K562 (cell line): ENCODE measurements at places on chromosomes 5 and 9.

- DNase-seq = no peak
Observed at GRCh38 chr5:107372723-107373450, 297.9 kb downstream of the EFNA5 start.

- no peak for DNase-seq
Observed at GRCh38 chr9:132006677-132007370, 72.8 kb downstream of the MED27 start.

GRCh38 chr5:142262683-142263082 is 62.1 kb downstream of the SPRY4 start:
- DNase-seq = no peak

DNA sequence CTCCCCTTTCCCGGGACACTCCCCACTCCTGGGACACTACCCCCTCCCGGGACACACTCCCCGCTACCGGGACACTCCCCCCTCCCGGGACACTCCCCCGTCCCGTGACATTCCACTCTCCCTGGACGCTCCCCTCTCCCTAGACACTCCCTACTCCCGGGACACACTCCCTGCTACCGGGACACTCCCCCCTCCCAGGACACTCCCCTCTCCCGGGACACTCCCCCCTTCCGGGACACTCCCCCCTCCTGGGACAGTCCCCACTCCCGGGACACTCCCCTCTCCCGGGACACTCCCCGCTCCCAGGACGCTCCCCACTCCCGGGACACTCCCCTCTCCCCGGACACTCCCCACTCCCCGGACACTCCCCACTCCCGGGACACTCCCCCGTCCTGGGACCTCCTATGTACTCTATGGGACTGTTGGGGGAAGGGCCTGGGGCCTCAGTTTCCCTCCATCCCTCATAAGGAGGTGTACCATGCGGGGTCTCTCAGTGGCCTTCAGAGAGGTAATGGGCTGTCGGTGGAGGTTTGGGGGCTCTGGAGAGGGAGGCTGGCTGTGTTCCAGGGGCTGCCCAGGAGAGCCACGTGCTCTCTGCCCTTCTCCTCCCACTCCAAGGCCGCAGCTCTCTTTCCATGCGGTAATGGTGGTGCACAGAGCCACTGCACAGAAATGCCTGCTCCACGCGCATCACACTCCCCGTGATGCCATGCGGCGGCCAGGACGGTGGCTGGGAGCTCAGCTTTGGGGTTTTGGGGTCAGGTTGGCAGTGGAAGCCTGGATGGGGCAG is 96.2 kb downstream of the RXRA start:
- no peak for DNase-seq

- no peak for DNase-seq
Observed at GRCh38 chr5:132417010-132417439, 47.5 kb downstream of the SLC22A5 start.

GRCh38 chr9:129567842-129568559 is 52.9 kb downstream of the C9orf50 start:
- DNase-seq = peak; percentile 59

DNA sequence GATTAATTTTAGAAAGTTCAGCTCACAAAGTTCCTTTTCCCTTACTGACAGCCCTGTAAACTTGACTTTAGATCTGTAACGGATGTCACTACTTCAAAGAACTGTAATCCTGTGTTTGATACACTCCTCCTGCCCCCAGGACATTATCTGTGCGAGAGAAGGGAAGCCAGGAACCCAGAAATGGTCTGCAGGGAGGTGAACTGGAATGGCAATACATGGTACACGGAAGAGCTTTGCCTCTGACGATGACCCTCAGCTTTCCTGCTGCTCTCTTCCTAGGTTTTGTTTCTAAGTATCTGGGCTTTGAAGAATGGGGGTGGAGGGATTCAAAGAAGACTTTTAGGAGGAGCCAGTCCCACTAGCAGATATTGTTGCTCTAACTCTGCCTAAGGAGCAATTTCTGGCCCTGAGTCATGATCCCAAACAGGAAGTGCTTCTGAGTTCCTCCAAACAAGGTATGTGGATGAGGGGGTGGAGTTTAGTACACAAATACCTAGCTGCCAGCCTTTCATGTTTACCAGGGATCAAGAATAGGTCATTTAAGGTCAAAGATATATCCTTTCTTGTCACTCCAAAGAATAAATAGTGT is 43.4 kb upstream of the TMC1 start:
- no peak for DNase-seq

GRCh38 chr5:180633283-180634177 is 15.9 kb downstream of the FLT4 start:
- DNase-seq = no peak

DNA sequence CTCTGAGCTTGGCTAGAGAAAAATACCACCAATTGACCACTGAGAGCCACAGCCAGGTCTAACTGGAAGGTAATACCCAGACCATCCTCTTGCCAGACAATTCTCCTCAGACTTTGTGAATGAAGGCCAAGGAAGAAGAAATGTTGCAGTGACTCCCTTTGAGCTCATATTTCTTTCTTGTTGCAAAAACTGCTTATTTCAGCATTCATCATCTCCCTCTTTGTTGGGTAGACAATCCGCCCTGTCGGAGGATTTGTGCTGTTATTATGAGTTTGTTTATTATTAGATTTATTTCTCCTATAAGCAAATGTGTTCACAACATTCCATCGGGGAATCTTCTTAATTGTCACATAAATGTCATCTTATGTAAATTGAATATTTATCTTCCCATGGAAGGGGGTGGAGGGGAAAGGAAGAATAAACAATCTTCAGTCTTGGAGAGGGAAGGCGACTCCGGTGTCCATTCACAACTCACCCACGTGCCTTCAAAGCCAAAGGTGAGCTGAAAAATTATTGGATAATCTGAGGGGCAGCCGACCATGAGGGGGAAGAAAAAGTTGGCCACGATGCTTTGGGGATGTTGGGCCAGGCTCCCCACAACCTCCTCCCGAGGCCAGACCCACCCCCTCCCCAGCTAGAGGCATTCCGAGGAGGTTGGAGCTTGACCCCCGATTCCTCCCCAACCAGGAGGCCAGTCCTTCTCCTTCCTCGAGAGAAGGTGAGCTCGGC is 1.8 kb upstream of the JADE2 start:
- DNase-seq = no peak

DNA sequence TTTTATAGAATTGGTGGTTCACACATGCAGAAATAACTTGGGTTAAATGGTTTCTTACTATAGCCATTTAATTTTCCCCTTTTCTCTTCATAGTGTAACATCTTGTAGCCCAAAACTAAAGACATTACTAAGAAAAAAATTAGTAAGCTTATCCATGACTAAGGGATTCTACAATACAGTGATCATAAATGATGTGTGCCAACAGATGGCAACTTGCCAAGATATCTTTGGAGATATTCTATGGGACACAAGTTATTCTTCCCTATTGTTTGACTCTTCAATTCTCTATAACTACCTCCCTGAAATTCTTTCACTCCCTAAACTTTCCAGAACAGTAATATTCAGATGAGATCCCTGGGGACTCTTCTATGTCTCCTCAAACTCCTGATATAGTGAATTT is 580.6 kb downstream of the PTPRD start:
- no peak for DNase-seq

DNA sequence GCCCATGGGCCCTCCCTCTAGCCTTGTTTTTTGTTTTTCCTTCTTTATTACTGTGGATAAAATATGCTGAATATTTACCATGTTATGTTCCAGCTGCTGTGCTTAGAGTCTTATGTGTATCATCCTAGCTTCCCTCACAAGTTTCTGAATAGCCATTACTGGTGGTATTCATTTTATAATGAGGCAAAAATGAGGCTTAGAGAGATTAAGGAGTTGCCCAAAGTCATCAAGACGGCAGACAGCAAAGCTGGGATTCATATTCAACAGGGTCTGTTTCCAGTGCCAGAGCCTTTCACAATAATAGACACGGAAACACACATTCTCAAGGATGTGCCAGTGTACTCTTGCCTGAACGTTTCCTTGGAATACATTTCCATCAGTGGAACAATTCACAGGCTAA is 258.1 kb downstream of the CTNND2 start:
- DNase-seq = no peak

- DNase-seq = no peak
Observed at GRCh38 chr9:80146466-80146865, 574.7 kb downstream of the TLE4 start.

- peak; percentile 12 for DNase-seq
Observed at GRCh38 chr9:3507395-3508077, 18.3 kb downstream of the RFX3 start.

DNA sequence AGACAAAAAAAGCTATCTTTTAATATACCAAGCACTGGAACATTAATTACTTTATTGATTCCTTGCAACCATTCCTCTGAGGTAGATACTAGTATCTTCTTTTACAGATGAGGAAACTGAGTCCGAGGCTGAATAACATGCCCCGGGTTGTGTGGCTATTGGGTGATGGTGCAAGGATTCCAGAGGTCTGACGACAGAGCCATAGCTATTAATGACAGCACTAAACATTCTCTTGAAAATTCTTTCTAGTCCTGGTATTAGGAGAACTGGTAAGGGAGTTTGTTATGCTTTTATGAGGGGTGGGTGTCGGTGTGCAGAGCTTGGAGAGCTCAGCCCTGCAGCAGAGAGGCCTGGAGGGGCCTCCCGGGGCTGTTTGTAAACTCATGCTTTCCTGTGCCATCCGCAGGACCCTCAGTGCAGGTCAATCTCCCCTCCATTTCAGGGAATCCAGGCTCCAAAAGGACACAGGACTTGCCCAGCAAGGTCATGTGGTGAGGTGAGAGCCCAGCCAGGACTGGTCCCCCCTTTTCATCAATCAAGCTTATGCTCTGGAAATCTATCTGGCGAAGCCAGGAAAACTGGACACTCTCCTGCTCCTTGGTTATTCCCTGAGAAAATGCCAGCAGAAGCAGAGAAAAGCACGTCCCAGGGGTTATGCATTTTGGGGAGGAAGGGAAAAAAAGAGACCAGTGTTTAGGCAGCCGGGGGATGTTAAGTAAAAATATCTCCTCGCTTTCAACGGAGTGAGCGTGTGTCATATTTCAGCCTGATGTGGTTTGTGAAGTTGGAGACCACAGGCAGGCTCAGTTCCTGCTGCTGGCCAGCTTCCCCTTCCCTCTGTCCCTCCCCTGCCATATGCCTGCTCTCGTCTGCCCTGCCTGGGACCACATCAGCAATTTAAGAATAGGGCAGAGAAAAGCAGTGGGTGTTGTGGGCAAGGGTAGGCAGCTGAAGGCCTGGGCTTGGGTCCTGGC is 3.7 kb downstream of the GSN start:
- DNase-seq = no peak

- no peak for DNase-seq
Observed at GRCh38 chr5:135120951-135121350, 86.9 kb upstream of the PITX1 start.

DNA sequence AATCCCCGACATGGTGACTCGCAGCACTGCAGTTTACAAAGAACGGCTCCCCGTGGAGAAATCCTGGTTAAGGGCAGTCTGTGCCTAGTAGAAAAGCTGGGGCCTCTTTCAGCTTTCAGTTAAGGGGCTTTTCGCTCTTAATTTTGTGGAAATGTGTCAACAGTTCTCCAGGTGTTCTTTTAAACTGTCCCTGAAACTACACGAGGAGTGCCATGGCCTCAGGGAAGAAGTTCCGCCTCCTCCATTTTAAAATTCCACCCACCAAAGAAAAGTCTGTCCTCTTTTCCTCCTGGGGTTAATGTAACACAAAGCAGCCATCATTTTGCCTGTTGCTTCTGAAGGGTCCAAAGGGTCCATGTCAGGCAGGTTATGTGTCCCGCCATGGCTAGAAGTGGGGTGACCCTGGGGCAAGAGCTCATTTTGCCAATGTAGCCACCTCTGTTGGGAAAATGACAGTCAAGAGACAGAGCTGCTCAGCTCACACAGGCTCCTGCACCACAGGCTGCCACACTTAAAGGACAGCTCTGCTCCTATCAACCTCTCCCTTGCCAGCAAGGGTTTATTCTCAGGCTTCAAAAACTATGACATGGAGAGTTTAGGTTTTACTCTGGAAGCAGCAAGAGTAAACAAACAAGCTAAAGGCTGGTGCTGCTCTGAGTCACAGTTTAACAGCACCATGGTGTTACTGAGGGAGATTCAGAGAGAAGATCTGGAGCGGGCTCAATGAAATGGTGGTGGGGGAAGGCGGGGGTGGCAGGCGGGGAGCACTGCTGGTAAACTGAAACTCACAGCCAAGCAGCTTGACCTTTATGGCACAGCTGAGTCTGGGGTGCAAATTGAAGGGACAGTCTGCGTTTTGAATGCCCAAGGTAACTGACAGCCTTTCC is 3.2 kb downstream of the WHRN start:
- DNase-seq = peak; percentile 46

GRCh38 chr9:121368138-121368522 is 1.9 kb downstream of the STOM start:
- DNase-seq = no peak

DNA sequence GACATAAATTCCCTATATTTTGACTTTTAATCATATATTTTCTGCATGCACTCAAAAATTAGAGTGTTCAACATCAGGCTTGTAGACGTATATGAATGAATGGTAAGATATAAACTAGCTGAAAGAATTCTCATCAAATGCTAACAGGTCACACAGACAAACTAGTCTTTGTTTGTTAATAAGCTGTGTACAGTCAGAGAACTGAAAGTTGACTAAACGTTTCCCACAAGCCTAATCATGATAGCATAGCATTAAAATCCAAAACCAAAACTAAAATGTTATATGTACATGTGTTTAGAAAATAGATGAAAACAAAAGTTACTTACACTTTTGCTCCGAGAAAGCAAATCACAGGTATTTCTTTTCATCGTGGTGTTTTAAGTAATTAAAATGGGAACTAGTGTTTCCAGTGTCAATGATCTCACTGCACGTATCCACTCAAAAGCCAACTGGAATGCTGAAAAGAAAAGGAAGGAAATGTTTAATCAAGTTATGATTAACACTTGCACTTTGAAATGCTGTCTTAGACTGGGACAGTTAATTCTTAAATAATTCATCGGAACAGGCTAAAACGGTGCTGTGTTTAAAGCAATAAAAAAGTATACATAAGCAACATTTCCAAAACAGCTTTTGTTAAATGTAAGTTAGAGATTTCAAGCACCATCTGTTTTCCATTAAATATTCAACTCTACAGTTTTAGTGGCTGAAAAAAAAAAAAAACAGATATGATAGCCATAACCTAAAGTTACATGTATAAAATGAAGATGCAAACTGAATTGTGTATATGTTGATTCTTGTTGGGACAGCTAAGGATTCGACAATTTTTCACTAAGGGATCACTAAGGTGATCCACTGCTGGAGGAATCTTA is 291.9 kb upstream of the PDE4D start:
- DNase-seq = no peak

- DNase-seq = no peak
Observed at GRCh38 chr5:135154197-135154596, 120.2 kb upstream of the PITX1 start.

DNA sequence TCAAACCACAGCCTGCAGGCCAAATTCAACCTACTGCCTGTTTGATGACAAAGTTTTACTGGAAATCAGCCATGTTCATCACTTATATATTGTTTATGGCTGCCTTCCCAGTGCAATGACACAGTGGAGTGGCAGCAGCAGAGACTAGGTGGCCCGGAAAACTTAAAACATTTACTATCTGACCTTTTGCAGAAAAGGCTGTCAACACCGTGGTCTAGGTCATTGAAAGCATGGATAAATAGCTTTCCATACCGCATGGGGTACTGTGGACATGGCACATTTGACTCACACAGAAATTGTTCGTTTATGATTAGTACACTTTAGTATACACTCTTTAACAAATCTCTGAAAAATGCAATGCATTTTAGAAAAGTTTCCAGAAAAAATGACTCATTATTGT is 298.3 kb upstream of the EFNA5 start:
- no peak for DNase-seq

- no peak for DNase-seq
Observed at GRCh38 chr9:34579104-34579807, 10.3 kb downstream of the CNTFR start.
